ENCODE measurements at places on chromosomes 16 and 17. TPM values are rescaled to one million over a fixed set of nuclear protein-coding genes. Genes with fewer than 3 reads are reported as not detected.

Gene KRT15
- 13.8 TPM for total RNA-seq

Gene HAGHL
- 13.5 TPM for total RNA-seq

Gene HID1
- under 0.01 TPM for total RNA-seq

Gene TMEM132E
- not detected for total RNA-seq

Gene SGCA
- not detected for total RNA-seq

Gene INO80E
- 56.8 TPM for total RNA-seq

Gene ZNF594
- 1.6 TPM for total RNA-seq

Gene FBXW10
- total RNA-seq: not detected

Gene RTN4RL1
- 0.29 TPM for total RNA-seq

Gene NPIPA3
- total RNA-seq: not detected

Gene TP53TG3
- not detected for total RNA-seq

Gene DNAH9
- not detected for total RNA-seq

Gene HOXB4
- total RNA-seq: 2.6 TPM

Gene MMP28
- total RNA-seq: 6.6 TPM

Gene ZBTB4
- total RNA-seq: 24.2 TPM

Gene SCNN1B
- total RNA-seq: not detected

Gene OR1F1
- total RNA-seq: not detected

Gene POLDIP2
- total RNA-seq: 150 TPM

Gene IL34
- total RNA-seq: 2.3 TPM

Gene STRADA
- total RNA-seq: 32.9 TPM

Gene EXOC7
- total RNA-seq: 64.9 TPM

Gene CBLN1
- total RNA-seq: not detected

Gene WNT3
- 2.3 TPM for total RNA-seq

Gene TERB1
- not detected for total RNA-seq

Gene STX8
- 60.3 TPM for total RNA-seq

Gene HBZ
- total RNA-seq: not detected

Gene ITGA2B
- not detected for total RNA-seq

Gene KRT12
- not detected for total RNA-seq

Gene C17orf100
- 0.86 TPM for total RNA-seq

Data from myometrial cell (primary cell).